H1 (cell line): ENCODE measurements at places on chromosomes 6 and 20.

DNA sequence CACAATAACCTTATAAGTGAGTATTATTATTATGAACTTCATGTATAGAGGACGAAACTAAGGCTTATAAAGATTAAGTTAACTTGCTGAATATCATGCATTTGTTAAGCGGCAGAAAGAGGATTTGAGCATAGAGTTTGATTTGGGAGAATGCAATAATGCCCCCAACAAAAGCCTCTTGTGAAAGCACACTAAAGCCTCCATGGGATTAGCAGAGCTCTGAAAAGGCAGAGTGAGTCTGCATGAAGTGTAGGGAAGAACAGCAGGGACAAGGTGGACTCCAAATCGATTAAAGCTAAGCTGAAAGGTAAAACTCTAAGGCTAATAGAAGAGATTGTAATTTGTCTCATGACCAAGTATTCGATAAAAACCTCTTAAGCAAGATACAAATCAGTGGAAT is 100.3 kb downstream of the SH3BGRL2 start:
- DNase-seq = no peak
- no peaks in the 10 kb centered on the region for H3K4me1 ChIP-seq
- H3K27ac ChIP-seq = no peak overlapping the region
- no peaks in the 10 kb centered on the region for H3K36me3 ChIP-seq
- H3K27me3 ChIP-seq = no peaks in the 10 kb centered on the region

- H3K4me1 ChIP-seq = no peaks in the 10 kb centered on the region
- no peaks in the 10 kb centered on the region for H3K36me3 ChIP-seq
- DNase-seq = no peak
- no peak overlapping the region for H3K27ac ChIP-seq
- H3K4me3 ChIP-seq = no peak overlapping the region
- H3K27me3 ChIP-seq = no peaks in the 10 kb centered on the region
These were observed 27.4 kb downstream of the SLC22A16 start for GRCh38 chr6:110448846-110449540.

- H3K4me1 ChIP-seq = peaks cover 7% of the 10 kb centered on the region
- no peak overlapping the region for H3K27ac ChIP-seq
- H3K36me3 ChIP-seq = no peaks in the 10 kb centered on the region
- H3K4me3 ChIP-seq = no peak overlapping the region
These were observed 46.9 kb downstream of the DLGAP4 start for GRCh38 chr20:36352843-36353553.

DNA sequence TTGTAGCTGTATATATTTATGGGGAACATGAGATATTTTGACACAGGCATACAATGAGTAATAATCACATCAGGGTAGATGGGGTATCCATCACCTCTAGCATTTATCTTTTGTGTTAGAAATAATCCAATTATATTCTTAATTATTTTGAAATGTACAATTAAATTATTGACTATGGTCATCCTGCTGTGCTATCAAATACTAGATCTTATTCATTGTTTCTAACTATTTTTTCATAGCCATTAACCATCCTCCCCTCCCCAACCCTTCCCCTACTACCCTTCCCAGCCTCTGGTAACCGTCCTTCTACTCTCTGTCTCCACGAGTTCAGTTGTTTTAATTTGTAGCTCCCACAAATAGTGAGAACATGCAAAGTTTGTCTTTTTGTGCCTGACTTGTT is 28.5 kb downstream of the NKX2-4 start:
- H3K4me3 ChIP-seq = no peak overlapping the region
- no peaks in the 10 kb centered on the region for H3K27me3 ChIP-seq
- no peaks in the 10 kb centered on the region for H3K36me3 ChIP-seq
- no peaks in the 10 kb centered on the region for H3K4me1 ChIP-seq
- no peak for DNase-seq
- no peak overlapping the region for H3K27ac ChIP-seq

DNA sequence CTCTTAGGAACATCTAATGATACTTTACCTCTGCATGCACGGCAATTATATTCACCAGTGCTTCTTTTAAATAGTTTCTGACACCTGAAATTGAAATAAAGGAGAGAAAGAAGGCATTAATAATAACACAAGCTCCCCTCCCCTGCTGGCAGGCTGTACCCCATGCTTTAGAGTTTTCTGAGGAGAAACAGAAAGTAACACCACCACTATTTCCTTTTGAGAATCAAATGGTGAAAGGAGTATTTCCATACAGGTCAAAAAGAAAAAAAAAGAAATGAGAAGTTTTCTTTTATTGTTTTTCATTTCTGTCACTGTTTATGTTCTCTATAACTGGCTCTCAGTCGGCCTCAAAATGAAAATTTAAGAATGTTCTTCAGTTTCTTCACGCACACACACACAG is 108.1 kb downstream of the IRF4 start:
- no peaks in the 10 kb centered on the region for H3K4me1 ChIP-seq
- H3K4me3 ChIP-seq = no peak overlapping the region
- no peaks in the 10 kb centered on the region for H3K27me3 ChIP-seq
- no peak overlapping the region for H3K27ac ChIP-seq

- H3K36me3 ChIP-seq = no peaks in the 10 kb centered on the region
- no peak overlapping the region for H3K27ac ChIP-seq
- no peak overlapping the region for H3K4me3 ChIP-seq
- no peaks in the 10 kb centered on the region for H3K4me1 ChIP-seq
- no peak for DNase-seq
These were observed 40.7 kb upstream of the BMP2 start for GRCh38 chr20:6726761-6727160.

GRCh38 chr20:63940071-63940471 is 16.1 kb downstream of the UCKL1 start:
- peak overlapping the region; percentile 38; the same call in 1 of the 2 replicates for H3K4me3 ChIP-seq
- no peak overlapping the region for H3K27ac ChIP-seq
- no peak for DNase-seq
- H3K36me3 ChIP-seq = peaks cover 21% of the 10 kb centered on the region; the same call in 1 of the 2 replicates
- no peaks in the 10 kb centered on the region for H3K27me3 ChIP-seq

DNA sequence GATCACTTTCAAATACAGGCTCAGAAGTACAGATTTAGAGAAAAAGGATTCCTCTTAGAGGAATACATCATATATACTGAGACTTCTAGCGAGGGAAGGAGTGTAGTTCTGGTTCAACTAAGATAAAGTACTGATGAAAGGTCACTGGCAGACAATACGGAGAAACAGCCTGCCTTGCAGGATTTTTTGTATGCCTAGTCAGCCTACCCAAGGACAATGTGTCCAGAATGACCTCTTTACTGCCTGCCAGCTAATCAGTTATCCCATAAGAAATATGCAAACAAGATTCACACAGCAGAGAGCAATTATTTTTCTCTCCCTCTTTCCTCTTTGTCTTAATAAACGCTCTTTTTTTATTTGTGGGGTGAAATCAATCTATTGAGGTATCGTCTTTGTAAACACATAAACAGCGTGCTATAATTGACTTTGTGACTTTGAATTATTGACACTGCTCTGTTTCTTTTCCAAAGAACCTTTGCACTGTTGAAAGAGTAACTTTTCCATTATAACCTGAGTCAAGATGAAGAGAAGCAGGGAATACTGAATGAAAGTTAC is 1.4 kb upstream of the TSPYL4 start:
- H3K36me3 ChIP-seq = no peaks in the 10 kb centered on the region
- no peak overlapping the region for H3K4me3 ChIP-seq

- no peaks in the 10 kb centered on the region for H3K36me3 ChIP-seq
- no peaks in the 10 kb centered on the region for H3K27me3 ChIP-seq
- no peak for DNase-seq
- no peak overlapping the region for H3K4me3 ChIP-seq
These were observed 211.3 kb downstream of the PREX1 start for GRCh38 chr20:48616481-48616880.

DNA sequence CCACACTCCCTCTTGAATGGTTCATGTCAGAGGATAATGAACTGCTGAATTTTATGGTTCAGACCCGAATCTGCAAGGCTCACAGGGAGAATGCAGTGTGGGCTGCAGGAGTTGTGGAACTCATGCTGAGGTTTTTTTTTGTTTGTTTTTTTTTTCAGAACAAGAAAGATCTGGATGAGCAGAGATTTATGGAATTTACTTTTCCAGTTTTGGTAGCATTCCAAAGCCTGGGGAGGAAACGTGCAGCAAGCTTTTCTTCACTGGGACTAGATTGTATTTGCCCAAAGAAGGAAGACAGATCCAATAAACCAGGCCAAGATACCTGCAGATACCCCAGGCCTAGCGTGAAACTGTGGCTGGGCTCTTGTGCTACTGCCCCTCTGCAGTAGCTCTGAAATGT is 223.9 kb upstream of the TAB2 start:
- peaks cover 4% of the 10 kb centered on the region; the same call in 1 of the 2 replicates for H3K4me1 ChIP-seq

GRCh38 chr20:20594171-20594530 is 118.3 kb downstream of the RALGAPA2 start:
- H3K27ac ChIP-seq = no peak overlapping the region
- no peaks in the 10 kb centered on the region for H3K27me3 ChIP-seq
- DNase-seq = no peak

DNA sequence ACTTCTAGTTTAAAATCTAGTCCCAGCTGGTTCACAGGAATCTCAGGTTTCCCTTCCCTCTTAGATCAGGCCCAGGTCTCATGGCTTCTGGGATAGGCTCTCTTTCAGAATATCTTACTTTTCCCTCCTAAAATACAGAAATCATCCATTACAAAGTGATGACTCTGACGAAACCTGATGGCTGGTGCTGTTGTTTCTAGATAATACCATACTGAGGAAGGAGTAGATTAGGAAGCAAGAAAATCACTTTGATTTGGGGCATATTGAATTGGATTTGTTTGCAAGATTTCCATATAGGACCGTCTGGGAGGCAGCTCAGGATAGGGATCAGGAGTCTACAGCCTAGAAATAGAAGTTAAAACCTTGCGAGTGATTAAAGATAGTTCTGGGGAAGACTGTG is 3.6 kb downstream of the ZKSCAN3 start:
- H3K27me3 ChIP-seq = no peaks in the 10 kb centered on the region
- no peak overlapping the region for H3K4me3 ChIP-seq
- peaks cover 4% of the 10 kb centered on the region; the same call in 1 of the 2 replicates for H3K4me1 ChIP-seq
- H3K27ac ChIP-seq = no peak overlapping the region

GRCh38 chr6:43724354-43724753 is 36.8 kb upstream of the MRPS18A start:
- H3K27me3 ChIP-seq = no peaks in the 10 kb centered on the region
- no peaks in the 10 kb centered on the region for H3K36me3 ChIP-seq
- DNase-seq = no peak
- no peaks in the 10 kb centered on the region for H3K4me1 ChIP-seq

DNA sequence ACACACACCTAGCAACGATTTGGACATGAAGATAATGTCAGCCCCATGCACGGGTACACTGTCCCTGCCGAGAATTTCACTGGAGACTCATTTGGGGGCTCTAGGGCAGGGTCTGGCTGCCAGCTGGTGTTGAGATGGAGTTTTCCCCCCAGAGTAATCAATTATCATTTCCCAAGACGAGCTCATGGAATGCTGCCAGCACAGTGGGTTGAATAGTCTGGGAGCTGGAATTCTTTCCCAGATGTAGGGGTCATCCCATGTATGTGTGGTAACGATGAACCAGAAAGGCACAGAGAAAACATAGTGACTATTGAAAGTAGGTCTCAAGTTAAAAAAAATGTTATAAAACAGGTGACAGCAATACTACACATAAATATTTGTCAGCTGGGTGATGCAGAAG is 579.9 kb downstream of the MAFB start:
- H3K4me1 ChIP-seq = no peaks in the 10 kb centered on the region
- no peak overlapping the region for H3K27ac ChIP-seq
- H3K27me3 ChIP-seq = no peaks in the 10 kb centered on the region
- no peak overlapping the region for H3K4me3 ChIP-seq
- no peaks in the 10 kb centered on the region for H3K36me3 ChIP-seq

- H3K36me3 ChIP-seq = peaks cover 2% of the 10 kb centered on the region; the same call in 1 of the 2 replicates
- peak within 1 kb of the TSS; percentile 76 for H3K4me3 ChIP-seq
- peak within 1 kb of the TSS; percentile 50; the same call in 1 of the 2 replicates for H3K27ac ChIP-seq
- H3K27me3 ChIP-seq = no peaks in the 10 kb centered on the region
These were observed at the start of gene LAMA5 for GRCh38 chr20:62367136-62367632. Gene LAMA5, minus strand, starts transcription at chr20:62367312. Its CDS starts 67 bp downstream, at chr20:62367245.

DNA sequence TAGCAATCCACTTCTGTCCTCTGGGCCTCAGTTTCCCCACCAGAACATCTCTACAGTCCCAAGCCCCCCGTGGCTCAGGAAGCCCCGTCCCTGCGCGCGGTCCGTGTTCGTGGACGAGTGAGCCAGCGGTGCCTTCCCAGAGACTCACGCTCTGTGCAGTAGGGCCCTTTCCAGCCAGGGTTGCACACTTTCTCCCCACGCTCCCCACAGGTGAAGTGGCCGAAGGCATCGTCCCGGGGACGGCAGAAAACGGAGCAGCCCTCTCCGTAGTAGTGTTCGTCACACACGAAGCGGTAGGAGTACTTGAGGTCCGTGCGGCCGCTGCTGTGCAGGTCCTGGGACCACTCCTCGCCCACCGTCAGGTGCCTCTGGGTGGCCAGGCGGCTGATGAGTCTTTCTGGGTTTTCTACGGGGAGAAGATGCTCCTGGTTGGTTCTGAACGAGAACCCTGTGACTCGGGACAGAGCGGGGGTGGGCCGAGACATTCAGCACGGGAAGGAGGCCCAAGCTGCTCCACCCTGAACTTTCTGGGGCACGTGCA is 2.7 kb downstream of the DLL1 start:
- no peak for DNase-seq
- no peak overlapping the region for H3K4me3 ChIP-seq
- H3K27me3 ChIP-seq = peaks cover 65% of the 10 kb centered on the region
- H3K36me3 ChIP-seq = peaks cover 28% of the 10 kb centered on the region

DNA sequence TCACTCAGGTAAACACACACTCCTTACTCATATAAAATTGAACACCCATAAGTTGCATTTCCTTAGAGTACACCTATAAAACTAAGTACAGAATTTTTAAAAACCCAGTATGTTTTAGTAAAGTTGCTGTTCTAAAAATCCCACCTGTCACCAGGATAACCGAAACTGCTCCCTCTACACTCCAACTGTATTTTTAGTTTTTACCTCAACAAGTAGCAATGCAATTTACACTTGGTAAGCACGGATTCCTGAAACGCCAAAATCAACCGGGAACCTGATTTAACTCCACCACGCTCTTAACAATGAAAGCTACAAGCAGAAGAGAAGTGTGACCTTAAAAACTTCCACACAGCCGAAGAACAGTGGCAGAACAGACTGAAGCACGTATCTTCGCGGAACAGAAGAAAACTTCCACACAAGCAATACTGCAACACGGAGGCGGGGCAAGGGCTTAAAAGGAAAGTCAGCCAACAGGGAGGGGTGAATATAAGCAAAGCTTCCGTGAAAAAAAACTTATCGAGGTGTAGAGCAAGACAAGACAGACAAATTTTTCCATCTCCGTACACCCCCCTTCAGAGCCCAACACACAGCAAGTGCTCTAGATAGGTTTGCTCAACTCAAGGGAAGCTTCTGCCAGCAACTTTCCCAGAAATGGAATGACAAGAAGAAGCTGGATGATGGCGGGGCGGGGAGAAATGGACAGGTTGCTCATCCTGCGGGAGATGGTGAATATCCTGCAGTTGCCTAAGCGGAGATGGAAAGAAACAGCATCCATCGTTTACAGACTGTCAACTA is 1.4 kb downstream of the STAU1 start:
- H3K4me1 ChIP-seq = no peaks in the 10 kb centered on the region; the same call in 1 of the 2 replicates
- no peak overlapping the region for H3K27ac ChIP-seq
- no peak for DNase-seq
- no peaks in the 10 kb centered on the region for H3K27me3 ChIP-seq
- H3K4me3 ChIP-seq = peak overlapping the region; percentile 82
